ENCODE measurements at places on chromosomes 3 and 15.

DNA sequence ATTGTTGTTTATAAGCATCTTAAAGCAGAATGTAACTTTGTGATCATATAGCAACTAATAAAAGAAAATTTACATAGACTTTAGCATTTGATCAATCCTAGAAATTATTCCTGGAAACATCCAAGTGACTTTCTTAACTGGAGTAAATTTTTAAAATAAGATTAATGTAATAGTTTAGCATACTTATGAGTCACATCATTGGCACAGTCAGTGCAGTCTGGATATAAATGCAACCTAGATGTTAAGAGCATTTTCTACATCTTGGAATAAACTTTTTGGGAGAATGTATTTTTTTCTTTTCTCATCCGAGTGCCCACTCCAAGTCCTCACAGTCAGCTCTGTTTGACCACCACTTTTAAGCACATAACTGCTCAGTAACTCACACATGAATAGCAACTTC, 324.6 kb upstream of the PLSCR5 start:
- DNase-seq, result no peak

DNA sequence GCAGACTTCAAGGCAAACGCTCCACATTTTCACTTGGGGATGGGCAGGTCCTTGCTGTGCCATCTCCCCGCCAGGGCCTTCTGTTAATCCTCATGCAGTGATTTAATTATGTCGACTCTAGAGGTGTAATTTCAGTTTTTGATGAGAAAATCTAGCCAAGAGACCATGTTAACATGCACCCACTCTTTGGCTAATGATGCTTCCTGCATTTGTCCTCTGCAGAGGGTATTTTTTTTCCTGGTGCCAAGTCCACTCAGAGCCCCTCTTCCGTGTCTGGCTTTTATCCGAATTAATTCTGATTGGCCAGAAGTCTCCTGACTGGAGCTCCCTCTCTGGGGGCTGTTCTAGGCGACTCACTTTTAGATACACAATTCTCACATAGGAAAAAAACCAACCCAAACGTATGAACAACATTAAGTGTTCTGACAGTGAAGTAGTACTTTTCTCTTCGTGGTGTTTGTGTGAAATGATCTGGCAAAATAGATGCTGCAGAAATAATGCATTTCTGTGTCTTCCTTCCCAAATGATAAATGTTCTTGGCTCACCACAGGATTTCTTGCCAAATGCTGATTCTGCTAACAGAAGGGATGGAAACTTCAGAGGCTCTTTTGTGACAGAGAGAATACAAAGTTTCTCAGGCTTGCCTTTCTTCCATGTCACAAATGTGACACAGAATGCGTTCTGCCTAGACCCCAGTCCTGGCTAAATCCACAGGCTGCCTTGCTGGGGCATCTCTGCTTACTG, 190.0 kb downstream of the CACNA2D3 start:
- no peak for DNase-seq

DNA sequence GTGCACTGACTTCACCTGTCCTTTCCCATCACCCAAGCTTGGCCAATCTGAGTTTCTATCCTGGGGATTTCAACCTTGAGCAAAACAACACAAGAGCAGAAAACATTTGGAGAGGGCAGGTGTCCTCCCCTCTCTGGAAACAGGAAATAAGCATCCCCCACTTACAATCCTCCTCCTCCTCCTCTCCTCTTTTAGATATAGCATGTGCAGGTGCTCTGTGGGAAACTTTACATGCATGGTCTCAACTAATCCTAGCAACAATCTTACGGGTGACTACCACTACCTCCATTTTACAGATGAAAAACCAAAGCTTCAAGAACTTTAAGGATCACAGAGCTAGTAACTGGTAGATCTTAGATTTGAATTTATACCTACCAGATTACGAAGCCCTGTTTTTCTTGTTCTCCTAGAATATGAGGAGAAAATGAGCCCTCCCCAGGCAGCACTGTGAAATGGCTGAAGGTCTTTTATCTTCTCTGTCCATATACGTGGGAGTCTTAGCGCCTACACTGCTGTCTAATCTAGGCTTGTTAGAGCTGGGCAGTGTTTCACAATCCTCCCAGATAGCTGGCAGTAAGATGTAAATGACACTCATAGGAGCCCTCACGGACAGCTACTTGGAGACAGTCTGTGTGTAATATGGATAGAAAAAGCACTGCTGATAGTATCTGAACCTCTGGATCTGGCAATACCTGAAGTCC, 301.2 kb upstream of the PROK2 start:
- DNase-seq, result no peak

GRCh38 chr3:151814588-151814987, 672 bp downstream of the AADAC start:
- no peak for DNase-seq

- no peak for DNase-seq
Observed at GRCh38 chr3:82082796-82083195, 321.4 kb upstream of the GBE1 start.

DNA sequence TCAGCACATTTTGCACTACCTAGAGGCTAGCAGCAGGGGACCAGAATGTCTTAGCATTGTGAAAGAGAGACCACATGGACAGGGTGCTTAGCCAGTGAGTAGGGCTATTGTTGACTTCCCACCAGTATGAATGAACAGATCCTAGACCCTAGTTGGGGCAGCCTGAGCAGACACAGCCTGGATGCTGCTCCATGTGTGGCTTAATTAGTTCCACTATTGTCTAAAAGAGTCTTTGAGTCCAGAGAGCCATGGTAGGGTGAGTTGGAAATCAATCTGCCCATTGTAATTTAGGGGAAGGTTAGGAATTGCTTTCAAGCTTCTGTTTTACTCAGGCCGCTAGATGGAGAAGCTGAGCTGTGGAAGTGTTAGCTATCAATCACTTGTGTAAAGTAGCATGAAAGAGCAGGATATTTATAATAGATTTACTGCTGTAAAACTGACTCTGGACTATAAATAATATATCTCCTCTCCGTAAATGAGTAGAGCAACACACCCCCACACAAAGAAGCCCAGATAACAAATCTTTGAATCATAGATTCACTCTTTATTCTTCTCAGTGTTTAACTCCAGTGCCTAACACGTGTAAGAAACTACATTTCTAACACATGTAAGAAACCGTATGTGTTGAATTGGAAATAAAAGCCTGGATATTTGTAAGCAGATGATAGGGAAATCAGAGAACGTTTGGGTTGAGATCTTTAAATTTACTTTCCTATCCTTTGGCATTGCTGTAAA, 4.1 kb upstream of the GCSAM start:
- DNase-seq, result no peak

DNA sequence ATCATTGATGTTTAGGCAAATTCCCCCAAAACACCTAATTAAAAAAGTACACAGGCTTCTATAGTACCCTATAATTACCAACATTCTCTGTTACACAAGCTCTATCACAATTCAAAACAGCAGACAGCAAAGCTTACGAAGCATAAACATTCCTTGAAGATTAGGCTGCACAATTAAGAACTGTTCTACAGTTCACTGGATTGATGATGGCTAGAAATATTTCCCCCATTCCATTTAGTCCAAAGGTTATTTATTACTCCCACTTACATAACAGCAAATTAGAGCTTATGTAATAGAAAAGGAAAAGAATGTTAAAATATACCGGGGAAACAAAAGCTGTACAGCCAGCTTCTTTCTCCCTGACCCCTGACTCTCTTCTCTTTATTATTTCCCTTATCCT, 49.3 kb downstream of the UACA start:
- no peak for DNase-seq

- no peak for DNase-seq
Observed at GRCh38 chr3:143600756-143601718, 247.2 kb downstream of the SLC9A9 start.

DNA sequence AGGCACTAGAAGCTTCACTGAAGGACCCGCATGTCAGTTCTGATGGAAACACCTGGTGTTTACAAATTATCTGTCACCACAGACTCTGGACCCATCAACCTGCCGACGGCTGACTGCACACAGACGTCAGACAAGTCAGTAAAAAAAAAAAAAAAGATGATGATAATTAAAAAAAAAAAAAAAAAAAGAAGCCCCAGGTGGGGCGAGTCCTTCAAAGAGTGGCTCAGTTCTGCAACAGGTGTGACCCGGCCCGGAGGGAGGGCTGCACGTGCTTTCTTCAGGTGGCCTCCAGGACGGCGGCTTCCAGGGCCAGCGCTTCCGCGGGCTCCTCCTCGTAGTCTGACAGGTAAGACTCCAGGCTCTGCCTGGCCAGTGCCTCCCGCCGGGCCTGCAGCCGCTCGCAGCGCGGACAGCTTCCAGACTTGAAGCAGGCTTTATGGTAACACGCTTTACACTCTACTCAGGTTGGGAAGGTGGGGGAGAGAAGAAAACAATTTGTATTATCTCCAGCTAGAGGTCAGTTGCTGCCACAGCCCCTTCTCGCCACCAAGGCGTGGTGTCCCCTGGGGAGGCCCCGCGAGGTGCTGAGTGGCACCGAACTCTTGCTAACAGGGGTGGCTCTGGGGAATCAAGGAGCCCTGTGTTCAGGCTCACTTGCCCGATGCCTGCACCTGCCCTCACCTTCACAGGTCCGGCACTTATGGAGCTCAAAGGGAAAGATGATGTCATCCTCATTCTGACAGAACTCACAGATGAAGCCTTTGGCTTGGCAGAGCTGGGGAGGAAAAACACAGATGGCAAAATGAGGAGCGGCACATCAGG, 61.8 kb downstream of the RUBCN start:
- no peak for DNase-seq

DNA sequence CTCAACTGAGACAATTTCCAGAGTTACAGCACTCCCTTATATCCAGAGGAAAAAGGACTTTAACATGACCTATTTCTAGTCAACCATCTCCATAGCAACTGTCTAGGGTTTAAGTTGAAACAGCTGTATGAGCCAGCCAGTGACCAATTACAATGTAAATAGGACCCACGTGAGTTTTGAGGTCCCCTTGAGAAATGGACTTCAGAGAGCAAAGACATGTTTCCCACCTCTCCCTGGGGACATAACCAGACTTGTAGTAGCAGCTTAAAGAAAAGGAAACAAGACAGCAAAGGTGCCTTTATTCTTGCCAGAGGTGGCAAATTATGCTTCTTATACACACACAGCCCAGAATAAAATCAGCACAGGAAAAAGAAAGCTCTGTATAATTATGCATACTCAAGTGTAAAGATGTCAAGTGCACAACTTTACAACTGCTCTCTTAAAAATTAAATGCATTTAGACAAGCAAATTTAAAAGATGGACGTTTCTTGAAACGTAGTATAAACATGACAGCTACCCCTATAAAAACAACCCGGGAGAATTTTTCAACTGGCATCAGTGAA, 40.2 kb downstream of the SUMF1 start:
- no peak for DNase-seq

- DNase-seq, result no peak
Observed at GRCh38 chr3:180036671-180037455, at the start of gene PEX5L. Gene PEX5L, minus strand, starts transcription at chr3:180036937. Its CDS starts 338 bp downstream, at chr3:180036599.

DNA sequence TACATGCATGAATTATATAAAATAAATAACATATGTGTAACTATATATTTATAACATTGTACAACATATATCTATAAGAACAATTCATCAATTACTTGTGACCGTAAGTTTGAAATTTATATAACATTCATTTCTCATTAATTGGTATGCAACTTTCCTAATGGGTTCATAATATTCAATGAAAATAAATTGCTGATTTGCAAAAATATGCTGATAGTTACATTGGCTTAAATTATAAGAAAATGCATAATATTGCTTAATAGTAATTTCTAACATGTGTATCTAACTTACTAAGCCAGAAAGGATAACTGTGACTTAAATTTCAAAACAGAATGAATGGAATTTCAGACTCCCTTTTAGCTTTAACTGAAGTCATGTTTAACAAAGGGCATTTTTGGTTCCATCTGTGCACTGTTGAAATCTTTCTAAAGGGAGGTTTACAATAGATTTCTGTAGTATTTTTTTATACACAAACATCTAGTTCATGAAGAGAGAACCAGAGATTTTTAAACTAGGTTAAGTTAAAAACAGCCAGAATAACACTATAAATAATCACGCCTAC, 310.9 kb downstream of the TBC1D5 start:
- DNase-seq, result no peak

DNA sequence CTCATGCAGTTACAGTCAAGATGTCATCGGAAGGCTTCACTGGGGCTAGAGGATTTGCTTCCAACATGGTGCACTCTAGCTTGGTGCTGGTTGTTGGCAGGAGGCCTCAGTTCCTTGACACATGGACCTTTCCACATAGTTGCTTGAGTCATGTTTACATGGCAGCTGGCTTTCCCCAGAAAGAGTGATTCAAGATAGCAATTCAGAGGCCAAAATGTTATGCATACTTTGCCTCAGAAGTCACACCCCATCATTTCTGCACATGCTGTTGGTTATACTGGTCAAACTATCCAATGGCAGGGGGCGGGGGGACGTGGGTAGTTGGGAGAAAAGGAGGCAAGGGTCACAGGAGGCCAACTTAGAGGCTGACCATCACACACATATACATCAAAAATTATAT, 58.7 kb downstream of the FOXB1 start:
- no peak for DNase-seq

DNA sequence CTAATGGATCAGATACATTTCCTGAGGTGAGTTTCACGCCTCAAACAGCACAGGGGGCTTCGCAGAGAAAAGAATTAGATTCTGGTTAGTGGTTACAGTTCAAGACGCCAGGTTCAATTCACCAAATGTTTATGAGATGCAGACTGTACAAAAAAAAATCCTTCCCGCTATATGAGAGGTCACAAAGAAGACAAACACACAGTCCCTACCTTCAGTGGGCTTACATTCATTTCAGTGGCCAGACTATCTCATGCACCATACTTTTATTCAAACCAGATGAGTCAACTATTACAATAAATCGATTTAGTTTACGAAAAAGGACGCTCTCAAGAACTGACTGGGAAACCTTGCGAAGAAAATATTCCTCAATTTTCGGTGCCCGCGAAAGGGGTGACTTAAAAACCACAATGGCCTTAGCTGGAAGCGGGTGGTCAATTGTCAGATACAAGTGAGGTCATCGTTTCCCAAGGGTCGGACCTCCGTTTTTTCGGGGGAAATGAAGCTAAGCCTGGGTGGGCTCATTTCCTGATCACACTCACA, 695 bp downstream of the METTL6 start:
- DNase-seq, result no peak

GRCh38 chr3:54731732-54732445, 196.0 kb downstream of the LRTM1 start:
- DNase-seq, result no peak

- DNase-seq, result no peak
Observed at GRCh38 chr3:143442814-143443447, 323.4 kb downstream of the CHST2 start.

DNA sequence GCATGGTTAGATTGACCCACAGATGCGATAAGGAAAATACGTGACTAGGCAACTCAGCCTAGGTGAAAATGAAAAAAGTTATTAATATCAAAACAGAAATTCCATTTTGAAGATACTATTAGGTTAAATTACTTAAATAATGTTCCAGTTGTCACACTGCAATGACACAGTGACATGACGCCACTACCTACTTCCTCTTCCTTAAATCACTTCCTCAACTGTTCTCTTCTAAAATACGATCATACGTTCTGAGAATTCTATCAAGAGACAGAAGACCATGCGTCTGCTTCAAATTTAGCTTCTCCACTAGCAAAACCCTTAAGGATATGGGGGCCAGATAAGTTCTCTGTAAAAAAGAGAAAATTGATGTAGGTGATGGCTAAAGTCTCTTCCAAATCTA, 18.2 kb downstream of the CMTM6 start:
- DNase-seq, result no peak
